ENCODE measurements at places on chromosomes 6 and 20.

DNA sequence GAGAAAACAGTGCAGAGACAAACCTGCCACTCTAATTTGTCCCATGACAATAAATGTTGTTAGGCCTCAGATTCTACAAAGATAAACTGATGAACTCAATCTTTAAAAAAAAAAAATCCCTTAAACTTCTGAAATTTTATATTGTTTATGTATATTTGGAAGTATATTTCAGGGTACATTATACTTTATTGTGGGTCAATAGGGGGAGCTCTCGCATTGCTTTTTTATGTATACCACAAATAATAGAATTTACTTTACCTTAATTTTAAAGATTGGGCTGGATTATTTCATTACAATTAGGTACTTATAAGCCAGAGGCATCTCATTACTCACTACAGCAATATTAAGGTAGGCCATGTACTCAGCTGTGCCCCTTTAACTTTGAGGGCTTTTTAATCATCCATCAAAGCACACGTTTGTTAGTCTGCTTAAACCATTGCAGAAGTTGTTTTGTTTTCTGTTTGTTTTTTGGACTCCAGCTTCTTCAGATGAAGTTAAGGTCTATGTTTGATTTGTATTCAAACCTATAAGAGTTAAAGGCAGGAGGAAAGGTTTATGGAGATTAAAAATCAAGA, 56.3 kb upstream of the EYA4 start:
- no peak for DNase-seq

GRCh38 chr20:53914781-53915445, 155.5 kb downstream of the BCAS1 start:
- no peak for DNase-seq

GRCh38 chr6:97422171-97422570, 139.2 kb upstream of the MMS22L start:
- no peak for DNase-seq

DNA sequence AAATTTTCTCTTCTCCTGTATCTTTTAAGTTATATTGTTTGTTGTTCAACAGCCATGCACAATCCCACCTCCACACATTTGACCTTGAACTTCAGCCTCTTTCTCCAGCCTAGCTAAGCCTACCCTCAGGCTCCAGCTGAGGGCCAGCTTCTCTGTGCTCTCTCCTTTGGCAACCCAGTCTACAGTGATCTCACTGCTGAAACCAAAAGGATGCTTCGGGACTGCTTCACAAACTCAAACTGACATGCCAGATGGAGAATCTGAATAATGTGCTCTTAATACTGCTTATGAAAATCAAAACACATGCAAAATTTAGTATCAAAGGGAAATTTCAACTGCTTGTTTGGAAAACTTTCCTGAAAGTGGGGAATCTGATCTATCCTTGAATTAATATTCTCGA, 16.1 kb upstream of the RIN2 start:
- DNase-seq = no peak

- DNase-seq = no peak
These were observed 68.8 kb downstream of the RAB44 start for GRCh38 chr6:36766399-36766945.

DNA sequence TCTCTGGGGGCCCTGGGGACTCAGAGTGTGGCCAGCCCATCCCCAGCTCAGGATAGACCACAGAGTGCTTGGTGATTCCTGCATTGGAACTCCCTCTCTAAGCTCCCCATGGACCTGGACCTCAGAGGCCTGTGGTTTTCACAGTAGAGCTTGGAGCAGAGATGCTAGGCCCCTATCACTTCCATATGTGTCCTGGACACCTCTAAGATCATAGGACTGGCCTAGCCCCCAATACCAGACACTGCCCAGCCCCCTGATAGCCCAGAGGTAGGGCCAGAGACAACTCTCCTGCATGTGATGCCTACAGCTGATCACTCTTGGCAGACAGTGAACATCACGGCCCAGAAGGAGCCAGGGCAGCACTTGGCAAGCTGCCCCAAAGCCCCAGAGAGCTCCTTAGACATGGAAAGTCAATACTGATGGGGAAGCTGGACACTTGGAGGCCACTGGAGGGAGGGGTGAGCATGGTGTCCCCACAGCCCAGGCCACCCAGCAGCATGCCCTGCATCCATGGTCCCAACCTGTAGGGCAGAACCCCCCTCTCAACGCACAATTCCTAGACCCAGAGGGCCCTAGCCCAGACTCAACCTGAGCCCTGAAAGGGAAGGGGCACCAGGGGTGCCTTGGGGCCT, 27.1 kb downstream of the UBD start:
- DNase-seq = no peak

DNA sequence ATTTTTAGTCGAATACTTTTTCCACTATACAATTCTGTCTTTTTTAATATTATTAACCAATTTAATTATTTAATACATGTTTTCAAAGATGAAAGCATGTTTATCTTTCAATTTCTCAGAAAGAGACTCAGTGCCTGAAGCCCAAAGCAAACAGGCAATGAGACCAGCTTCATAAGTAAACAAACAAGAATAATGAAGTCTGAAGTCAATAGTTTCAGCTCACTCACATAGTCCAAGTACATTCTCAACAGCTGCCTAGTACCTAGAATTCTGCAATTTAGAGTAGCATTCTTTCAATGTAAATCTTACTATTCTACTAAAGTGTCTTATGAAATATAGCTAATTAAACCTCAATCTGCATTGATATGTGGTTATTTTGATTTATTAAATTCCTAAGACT, 626.5 kb upstream of the NRSN1 start:
- DNase-seq = no peak

- DNase-seq = no peak
These were observed at the start of gene ANKRD66 for GRCh38 chr6:46746696-46747095. Gene ANKRD66 (plus strand): TSS chr6:46746933. CDS start chr6:46751949, 5,016 bp downstream.

GRCh38 chr6:157281570-157281969, 41.7 kb downstream of the TMEM242 start:
- no peak for DNase-seq

GRCh38 chr20:24102290-24102689, 113.7 kb upstream of the GGTLC1 start:
- DNase-seq = no peak

DNA sequence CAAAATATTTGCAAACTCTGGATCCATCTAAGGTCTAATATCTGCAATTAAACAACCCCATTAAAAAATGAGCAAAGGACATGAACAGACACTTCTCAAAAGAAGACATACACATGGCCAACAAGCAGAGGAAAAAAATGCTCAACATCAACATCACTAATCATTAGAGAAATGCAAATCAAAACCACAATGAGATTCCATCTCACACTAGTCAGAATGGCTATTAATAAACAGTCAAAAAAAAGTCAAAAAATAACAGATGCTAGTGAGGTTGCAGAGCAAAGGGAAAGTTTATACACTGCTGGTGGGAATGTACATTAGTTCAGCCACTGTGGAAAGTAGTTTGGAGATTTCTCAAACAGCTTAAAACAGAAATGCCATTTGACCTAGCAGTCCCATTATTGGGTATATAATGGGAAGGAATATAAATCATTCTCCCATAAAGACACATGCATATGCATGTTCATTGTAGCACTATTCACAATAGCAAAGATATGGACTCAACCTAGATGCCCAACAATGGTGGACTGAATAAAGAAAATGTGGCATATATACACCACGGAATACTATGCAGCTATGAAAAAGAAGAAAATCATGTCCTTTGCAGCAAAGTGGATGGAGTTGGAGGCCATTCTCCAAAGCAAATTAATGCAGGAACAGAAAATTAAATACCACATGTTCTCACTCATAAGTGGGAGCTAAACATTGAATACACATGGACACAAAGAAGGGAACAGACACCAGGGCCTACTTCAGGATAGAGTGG, 9.1 kb downstream of the ZNFX1 start:
- no peak for DNase-seq

DNA sequence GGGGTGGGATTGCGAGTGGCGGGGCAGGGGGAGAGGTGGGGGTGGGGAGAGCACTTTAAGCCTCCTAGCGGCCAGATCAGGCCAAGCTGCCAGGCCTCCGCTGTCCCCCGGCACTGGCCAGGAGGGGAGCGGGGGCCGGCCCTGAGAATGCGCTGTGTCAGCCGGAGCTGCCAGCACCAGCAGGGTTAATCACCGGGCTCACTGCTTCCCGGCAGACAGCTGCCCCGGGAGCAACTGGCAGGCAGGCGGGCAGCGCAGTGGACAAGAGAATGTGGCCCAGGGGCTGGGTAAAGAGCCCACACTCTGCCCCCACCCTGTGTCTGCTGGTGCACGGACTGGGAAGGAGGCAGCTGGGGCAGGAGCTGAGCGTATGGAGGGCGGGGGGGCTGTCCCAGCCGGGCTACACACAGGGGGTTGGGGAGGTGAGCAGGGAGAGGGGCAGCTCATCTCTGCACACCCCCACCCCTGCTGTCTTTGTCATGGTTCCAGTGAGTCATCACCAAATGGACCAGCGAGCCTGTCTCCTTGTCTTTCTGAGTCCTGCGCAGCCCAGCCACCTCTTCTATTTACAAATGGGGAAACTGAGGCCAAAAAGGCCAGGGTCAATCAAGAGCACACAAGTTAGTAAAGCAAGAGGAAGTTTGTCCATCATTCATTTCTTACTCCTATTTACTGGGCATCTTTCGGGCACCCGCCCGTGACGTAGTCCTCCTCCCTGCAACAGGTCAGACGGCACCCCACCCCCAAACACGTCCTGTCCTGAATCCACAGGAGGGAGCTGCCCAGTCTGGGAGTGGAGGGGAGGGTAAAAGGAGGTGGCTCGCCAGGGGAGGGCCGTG, 2.1 kb upstream of the LAMA5 start:
- DNase-seq = no peak

DNA sequence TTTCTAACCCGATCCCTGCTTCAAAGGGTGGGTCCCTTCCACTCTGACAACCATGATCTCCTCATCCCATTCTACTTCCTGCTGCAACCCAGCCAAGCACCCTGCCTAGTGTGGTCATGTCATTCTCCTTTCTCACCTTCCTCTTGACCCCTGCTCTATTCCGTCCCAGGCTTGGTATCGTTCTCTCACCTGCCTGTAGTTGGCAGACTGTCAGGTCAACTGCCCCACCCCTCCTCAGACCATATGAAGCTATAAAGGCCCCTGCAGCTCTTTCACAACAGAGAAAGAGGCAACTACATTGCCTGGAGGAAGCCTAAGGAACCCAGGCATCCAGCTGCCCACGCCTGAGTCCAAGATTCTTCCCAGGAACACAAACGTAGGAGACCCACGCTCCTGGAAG, at the start of gene MUC21:
TSS of gene MUC21 (plus strand) at position 280 of the 400 bp plus-strand sequence. CDS start 241 bp downstream, outside the sequence.
- no peak for DNase-seq

DNA sequence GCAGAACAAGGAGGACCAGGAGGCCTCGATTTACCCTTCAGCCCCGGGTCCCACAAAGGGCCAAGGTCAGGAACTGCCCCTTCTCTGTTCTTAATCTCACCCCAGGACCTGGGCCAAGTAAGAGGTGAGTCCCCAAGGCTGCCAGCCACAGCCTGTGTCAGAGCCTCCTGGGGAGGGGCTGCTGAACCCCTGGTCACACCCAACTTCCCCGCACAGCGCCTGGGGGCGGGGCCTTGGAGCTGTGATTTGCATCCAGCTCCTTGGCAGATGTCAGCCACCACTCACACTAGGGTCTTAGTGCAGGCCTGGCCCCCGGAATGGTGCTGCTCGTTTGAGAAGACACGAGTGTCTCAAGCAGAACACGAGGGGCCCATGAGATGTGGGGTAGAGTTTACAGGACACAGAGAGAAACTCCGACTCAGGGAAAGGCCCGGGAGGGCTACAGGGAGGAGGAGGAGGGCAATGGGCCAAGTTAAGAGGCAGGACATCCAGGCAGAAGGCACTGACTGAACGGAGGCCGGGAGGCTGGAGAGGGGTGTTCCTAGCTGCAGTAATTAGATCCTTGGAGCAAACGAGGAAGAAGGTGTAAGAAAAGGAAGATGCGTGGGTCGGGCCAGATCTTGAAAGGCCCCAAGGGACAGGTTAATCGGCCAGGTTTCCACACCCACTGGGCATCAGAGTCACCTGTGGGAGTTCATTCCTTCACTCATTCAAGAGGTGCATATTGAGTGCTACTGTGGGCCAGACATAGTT, 26.9 kb downstream of the ZBP1 start:
- DNase-seq = no peak
